ENCODE measurements at places on chromosomes 6 and 20.

DNA sequence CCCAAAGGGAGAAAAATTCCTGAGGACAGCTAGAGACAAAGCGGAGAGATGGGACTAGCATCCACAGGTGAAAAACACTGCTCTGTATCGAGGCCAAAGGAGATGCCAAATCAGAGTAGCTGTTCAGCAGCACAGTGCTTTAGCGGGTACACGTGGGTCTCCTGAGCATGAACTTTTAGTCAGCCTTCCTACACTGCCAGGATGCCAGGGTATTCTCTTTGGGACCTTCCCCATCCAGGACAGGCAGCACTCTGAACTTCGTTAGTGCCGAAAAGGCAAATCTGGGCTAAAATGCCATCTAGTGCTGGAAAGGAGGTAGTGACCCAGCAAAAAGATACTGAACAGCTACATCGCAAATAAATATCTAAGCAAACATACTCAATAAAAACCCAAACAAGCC, 64.9 kb downstream of the C6orf58 start:
- peak; percentile 3 for DNase-seq

DNA sequence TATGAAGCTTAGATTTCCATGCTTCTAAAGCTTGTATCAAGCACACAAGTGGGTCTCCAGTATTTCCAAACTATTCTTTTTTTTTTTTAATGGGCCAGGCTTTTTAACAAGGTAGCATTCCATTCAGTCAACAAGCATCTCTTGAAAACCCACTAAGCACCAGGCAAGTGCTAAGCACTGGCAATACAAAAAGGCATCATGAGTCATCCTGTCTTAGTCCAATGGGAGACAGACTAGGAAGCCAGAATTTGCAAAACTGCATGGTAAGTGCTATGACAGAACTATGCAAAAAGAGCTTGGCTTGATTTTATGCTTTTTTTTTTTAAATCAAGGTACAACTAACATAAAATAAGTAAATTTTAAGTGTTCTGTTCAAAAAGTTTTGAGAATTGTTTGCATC, 109.3 kb upstream of the DST start:
- no peak for DNase-seq

- DNase-seq = no peak
These were observed 89.5 kb downstream of the MAP3K7 start for GRCh38 chr6:90497411-90497810.

GRCh38 chr6:142764311-142764710, 180.7 kb downstream of the HIVEP2 start:
- no peak for DNase-seq

- DNase-seq = no peak
These were observed 345.2 kb upstream of the RGS17 start for GRCh38 chr6:153476243-153476642.

DNA sequence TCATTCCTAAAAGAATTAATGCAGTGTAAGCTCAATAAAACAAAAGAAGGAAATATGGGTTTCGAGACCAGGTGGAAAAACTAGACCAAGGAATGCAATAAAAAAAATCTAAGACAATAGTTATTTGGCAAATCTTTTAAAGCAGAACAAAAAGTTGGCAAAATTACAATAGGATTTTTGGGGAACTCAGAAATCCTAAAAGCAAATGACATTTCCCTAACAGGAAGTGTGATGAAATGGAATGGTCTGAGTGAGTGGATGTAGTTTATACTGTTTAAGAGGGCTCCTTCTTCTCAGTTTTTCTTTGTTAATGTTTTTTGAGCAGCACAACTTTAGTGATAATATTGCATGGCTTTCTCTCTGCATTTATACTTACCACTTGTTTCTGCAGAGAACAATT, 190.0 kb downstream of the PLCB4 start:
- no peak for DNase-seq

DNA sequence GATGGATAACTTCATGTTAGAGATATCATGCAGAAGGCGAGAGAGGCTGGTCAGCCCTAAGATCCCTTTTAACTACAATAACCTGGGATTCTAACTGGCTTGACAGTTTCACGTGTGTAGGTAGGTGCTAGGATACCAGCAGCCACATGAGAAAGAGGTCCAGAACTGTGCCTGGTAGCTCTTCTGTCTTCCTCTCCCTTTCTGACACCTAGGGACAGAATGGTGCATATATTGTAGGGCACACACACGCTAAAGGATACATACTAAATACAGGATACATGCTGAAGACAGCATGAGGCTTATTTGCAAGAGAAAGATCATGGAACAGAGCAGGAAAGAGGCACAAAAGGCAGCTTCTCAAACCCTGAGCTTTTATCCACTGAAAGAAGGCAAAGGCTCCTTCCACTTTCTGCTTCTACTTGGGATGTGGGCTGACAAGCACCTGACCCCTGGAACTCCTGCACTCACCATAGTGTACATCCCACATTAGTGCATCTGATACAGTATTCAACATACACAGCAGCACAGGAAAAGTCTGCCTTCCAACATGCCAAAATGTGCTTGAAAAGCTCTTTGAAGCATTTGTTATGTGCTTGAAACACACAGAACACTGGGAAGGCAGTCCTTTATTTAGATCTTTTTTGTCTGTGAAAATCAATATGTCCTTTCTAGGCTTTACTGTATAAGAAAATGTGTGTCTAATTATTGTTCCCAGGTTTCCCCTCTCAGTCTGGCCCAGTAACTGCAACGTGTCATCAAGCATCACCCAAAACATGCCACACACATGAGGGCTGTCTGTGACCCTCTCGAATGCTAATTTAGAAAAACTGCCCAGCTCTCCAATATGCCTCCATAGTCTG, 3.2 kb downstream of the SLC22A23 start:
- DNase-seq = no peak

DNA sequence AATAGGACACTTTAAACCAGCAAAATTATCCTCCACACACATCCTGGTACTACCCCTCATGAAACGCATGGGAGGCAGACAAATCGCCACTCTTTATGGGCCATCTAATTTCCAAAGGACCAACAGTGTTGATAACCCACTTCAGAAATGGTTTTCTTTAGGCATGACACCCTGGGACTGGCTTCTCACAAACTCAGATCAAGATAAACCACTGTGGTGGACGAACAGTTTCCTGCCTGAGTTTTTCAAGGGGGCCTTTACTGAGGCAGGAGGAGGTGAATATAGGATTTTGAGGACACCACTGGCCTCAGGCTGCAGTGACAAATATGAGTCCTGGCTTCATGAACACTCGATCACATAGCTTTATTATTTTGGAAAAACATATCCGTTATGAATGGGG, 26.0 kb downstream of the TRAM2 start:
- DNase-seq = no peak

All from putamen (tissue), 1 donor.